ENCODE measurements at places on chromosomes 11 and 22.
A peak's percentile ranks its signal among the peaks of the same experiment; 100 is the strongest.

DNA sequence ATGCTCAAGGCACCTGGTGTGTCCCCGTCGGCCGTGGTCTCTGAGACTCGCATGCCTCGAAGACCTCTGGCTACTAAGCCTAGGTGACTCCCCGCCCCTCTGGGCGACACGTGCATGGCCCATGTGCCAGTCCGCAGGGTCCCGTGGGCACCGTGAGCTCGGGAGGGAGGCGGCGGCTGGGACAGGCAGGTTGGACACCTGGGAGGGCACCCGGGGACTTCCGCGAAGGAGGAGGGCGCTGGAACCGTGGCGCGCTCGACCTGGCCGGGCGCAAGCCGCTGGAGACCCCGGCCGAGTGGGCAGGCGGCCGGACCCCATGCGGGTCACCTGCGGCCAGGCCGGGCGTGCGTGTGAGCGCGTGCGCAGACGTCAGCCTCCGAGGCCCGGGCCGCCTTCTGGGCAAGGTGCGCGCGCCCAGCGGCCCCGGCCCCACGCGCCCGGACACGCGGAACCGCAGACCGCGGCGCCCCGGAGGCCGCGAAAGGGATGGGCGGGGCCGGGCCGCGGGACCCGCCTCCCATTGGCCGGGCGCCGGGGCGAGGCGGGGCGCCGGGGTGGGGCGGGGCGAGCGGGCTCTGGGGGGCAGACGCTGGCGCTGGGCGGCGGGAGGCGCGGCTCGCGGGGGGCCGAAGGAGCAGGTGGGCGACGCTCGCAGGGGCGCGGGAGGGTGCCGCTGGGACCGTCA is 579 bp upstream of the RASD2 start:
- DNase-seq: peak; percentile 71

DNA sequence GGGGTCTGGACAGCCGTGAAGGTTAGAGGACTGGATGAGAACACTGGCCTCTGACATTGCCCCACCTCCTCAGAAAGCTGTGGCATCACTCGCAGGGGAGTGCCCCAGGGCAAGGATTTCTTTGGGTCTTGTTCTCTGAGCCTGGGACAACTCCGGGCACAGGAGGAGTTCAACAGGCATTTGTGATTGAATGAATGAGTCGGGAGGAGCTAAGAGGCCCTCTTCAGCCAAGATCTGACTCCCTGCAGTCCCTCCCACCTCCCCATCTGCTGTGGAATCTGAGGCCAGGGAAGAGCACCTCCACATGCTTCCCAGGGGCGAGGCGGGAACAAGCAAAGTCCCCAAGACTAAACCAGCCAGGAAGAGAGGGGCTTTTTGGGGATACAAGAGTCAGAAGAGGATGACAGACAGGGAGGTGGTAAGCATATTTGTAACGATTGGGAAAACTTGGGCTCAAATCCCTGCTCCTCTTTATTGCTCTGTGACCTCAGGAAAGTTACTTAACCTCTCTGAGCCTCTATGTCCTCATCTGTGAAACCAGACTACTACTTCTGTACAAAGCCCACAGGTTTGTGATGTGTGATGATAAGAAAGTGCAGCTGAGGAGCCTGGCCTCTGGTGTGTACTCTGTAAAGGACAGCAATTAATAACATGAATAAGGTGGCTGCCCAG is 6.4 kb downstream of the TP53I11 start:
- DNase-seq: no peak

DNA sequence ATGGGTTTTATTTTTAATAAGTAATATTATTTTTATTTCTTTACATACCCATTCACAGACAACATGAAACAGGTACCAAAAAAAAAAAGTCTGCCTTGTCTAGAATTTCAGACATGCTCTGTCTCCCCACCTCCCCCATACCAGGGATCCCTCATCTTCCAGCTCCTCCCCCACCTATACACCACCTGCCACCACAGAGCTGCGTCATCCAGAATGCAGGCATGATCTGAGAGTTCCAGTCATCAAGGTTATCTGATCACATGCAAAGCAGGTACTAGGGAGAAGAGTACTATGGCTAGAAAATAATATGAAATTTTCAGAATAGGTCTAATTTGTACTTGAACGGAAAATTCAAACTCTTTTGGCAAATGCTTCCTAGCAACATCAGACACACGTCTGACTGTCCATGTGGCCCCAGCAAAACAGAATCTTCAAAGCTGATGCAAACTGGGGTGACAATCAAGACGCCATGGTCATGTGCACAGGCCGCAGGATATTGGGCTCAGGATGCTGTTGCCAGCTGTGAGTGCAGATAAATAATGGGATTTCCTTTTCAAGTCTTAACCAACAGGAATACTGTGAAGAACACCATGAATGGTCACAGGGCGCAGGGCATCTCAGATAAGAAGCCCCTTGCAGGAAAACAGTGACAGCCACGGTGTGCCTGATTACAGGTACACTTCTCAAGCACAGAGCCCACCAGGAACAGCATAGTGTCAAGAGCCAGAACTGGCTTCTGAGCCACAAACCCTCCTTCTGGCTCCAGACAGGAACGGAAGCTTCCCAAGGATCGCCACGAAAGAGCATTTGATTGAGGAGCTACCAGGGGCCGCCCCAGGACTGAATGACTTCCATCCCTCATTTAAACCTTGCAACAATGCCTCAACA is 169.5 kb downstream of the EFCAB6 start:
- no peak for DNase-seq

DNA sequence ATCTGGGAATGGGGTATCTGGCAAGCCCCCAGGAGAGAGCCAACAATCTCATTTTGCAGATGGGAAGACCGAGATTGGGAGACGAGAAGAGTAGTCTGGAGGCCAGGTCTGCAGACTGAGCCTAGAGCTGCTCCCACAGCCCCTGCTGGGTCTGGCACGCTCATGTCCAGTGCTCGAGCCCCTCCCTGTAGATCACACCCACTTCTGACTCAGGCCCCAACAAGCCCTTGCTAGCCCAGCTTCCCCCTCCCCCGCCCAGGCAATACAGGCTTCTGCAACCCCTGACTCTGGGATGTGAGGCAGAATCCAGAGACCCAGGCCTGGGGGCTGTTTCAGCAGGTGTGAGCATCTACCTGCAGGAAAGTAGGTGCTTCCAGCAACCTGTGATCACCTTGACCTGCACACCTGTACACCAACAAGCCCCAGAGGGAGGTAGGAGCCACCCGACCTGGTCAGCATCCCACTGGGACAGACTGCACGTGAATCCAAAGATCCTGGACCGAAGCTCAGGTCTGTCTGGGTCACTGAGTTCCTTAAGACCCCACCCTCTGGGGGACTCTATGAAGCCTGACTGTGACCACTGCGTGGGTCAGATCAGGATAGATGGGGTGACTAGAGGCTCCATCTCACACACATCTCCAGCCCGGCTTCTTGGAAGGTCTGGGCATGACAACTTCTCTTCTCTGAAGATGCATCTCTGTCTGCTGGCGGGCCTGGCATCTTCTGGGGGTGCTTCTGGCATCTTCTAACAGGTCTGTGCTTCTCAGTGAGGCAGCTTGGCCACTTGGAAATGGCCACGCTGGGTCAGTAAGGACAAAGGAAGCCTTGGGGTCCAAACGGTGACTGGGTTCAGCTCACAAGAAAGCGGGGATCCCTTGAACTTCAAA is 29.3 kb downstream of the LINC01488 start:
- no peak for DNase-seq

Data from naive B cell (primary cell).